PC-3 (cell line): ENCODE measurements at places on chromosomes 12 and 14.

DNA sequence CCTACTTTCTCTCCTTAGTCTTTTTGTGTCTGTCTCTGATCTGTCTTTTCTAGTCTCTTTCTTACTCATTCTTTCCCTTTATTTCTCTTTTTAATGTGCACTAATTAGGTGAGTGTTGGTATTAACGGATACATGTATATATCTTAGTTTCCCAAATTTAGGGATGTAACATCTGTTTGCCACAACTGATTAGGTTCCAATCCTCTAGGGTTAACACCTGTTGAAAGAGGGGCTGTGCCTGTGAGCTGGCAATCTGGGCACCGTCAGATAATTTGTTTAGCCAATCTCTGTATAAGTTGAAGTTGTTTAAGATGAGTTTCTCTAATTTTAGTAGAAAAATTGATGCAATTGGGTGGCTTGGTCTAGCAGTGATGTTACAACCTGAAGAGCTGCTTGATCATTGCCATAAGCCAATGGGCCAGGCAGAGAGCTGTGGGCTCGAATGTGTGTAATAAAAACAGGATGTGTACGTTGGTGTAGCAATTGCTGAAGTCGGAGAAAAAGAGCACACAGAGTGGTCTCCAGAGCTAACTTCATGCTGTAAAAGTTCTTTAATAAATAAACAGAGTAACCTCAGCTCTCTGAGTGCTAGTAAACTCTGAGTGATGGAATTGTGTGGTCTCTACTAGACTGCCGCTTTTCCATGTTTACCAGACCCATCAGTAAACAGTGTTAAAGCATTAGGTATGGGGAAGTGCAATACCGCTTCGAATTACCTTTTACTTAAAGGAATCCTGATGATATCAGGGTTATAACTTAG is 18.3 kb upstream of the LYZ start:
- DNase-seq = peak; percentile 18

DNA sequence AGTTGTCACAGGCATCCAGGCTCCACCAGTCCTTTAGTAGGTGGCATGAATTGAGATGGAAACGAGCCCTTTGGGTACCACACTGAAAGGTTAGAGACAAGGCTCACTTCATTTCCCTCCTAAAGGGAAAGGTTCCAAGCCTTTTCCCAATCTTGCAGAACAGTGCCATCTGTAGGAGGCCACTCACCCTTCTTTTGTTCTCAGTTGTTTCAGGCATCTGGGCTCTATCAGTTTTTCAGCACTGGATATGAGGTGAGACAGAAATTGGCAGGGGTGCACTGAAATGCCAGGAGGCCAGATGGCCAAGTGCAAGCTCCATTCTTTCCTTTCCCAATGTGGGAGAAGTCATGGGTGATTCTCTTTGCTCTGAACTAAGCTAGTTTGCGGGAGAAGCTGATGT is 15.2 kb downstream of the FBXO33 start:
- peak; percentile 39 for DNase-seq

DNA sequence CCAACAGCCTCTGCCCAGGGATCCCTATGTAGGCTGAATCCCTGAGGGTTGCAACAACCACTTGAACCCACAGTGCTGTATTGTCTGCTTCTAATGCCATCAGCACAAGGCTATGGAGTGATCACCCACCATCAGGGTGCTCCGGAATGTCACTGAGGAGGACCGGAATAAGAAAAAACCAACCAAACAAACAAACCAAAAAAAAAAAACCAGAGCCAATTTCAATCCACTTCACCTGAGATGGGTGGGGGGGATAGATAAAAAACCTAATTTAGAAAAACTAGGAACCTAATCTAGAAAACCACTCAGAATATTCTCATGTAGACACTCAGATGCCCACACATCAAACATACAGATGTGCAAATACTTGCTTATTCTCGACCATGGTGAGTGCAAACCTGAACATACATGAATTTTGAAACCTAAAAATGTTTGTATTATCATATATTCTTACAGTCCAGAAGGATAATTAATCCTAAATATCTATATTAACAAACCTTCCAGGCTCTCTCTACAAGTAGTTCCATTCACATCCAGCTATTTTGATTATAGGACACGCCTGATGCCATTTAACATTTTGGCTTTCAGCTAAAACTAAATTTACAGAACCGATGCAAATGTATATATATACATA is 3.7 kb downstream of the TBX5 start:
- no peak for DNase-seq

DNA sequence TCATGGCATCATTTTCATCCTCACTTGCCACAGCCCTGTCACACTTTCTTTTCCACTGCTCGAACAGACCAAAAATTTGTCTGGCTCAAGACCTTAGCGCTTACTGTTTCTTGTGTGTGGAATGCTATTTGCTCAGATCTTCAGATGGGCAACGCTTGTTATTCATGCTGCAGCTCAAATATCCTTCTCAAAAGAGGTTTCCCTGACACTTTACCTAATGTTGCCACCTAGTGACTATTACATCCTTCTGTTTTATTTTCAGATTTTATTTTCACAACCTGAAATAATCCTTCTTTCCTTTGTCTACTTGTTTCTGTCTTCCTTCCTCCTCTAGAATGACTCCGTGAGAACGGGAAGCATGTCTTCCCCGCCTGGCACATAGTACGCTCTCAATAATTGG is 5.6 kb downstream of the FBXO33 start:
- DNase-seq = peak; percentile 60

DNA sequence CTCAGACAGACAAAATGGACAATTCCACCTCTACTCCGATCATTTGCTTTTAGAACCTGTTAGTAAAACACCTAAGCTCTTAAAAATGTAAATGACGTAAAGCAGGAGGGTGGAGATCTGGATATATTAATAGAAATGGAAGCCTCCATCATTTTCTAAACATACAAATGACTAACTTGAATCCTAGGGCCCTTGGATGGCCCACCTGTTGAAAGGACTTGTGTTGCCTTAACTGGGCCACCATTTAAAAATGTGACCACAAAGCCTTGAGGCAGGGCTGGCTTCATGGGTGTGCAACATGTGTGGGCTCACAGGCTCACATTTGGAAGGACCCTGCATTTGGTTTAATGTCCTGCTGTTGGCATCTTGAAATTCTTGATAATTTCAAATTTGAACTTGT is 131.5 kb upstream of the PRMT8 start:
- no peak for DNase-seq

- no peak for DNase-seq
Measured at GRCh38 chr12:105764216-105764835, 374.4 kb downstream of the NUAK1 start.

GRCh38 chr14:59224341-59224740 is 35.9 kb downstream of the DAAM1 start:
- no peak for DNase-seq

DNA sequence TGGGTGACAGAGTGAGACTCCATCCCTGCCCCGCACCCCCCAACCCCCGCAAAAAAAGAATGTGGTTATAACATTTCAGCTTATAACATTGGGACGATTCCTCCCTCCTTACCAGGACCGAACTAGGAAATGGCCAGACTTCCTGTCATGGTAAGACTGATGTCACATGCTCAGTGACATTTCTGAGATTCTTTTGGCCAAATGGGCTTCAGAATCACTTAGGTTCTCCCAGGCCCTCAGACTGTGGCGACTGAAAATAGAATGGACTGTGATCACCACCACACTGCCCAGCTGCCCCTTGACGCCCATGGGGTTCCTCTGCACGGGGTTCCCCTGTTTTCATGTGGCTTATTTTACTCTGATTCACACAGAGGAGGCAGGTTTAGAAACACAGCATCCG is 115.0 kb upstream of the EVL start:
- DNase-seq = no peak

DNA sequence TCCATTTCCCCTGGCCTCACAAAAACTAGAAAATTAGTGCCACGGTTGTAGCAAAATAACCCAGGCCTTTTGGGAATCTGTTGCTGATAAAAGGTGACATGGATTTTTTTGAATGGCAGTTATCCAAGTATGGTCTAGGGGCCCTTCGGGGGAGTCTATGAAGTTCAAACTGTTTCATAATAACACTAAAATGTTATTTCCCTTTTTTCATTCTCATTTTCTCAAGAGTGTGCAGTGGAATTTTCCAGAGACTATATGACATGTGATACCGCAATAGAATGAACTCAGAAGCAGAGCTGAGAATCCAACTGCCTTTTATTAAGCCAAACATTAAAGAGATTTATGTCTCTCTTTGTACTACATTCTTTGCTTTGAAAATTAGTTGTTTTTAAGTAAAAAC is 26.9 kb downstream of the GSTZ1 start:
- DNase-seq = no peak

DNA sequence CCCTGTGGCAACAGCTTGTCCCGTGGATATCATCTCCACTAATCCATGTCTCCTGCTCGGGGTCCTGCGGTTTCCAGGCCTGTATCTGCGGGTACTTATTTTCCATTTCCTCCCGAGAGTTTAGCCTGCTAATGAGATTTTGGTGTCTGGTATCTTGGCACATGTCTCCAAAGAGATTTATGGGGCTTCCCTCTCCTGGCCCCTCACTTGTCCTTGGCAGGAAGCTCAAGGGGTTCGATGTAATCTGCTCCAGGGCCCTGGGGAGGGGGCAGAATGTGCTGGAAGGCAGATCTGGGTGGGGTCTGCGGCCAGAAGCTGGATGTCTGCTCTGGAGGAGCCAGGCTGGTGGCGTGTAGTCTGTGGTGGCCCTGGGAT is 85.7 kb downstream of the KIF26A start:
- DNase-seq = no peak

DNA sequence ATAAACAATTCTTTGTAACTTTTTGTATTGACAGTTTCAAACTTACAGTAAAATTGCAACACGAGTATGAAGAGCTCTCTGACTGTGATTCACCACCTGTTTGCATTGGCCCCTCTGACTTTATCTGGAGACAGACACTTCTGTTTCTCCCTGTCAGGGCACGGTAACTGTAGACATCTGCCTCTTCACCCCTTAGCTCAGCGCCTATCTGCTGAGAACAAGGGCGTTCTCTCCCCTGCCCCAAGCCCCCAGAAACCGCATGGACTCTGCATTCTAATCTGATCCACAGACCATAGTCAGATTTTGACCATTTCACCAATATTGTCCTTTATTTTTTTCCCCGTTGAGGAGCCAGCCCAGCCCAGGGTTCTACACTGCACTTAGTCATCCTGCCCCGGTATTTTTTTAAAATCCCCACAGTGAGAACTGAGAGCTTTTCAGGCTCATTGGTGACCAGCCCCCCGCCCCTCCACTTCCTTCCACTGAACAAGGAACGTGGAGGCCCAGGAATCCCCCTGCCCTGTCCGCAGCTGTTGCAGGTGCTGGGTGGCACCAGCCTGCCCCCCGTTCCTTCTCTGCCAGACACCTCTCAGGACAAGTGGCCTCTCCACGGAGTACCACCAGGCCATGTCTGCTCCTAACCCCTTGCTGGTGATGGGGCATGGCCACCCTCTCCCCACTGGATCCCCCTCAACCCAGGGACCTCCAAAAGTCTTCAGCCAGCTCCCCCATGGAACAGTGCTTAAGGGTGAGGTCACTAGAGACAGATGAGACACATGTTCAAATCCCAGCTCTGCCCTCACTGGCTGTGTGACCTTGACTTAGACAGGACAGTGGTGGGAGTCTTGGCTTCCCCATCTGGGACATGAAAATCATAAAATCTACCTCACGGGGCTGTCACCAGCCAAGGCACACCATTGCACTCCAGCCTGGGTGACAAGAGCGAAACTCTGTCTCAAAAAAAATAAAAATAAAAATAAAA is 11.2 kb downstream of the RHOF start:
- peak; percentile 30 for DNase-seq

DNA sequence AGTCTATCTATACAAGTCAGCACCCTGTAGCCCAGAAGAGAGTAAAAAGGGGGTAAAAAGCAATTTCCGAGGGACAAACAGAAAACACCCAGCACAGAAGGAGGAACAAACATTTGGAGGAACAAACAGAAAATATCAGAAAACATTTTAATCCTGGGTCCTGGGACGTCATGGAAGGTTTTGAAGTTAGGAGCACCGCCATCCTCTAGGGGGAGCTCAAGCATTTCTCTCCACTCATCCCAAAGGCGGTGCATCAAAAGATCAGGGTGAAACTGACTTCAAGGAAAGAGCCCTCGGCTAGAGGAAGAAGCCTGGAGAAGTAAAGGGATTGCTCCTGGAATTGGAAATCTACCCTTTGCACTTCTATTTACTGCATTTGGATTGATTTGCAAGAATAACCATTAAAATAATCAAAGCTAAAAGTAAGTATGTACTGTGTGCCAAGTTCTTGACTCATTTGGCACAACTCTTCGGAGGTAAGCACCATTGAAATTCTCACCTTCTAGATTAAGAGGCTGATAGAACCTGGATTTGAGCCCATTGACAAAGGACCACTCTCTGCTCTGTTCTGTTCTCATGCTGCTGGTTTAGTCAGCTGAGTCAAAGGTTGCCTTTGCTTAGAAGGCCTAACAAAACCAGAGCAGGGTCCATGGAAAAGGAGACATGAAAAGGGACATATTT is 17.2 kb upstream of the POC1B start:
- DNase-seq = peak; percentile 91

GRCh38 chr12:133057446-133057845 is 20.1 kb downstream of the ZNF84 start:
- no peak for DNase-seq

DNA sequence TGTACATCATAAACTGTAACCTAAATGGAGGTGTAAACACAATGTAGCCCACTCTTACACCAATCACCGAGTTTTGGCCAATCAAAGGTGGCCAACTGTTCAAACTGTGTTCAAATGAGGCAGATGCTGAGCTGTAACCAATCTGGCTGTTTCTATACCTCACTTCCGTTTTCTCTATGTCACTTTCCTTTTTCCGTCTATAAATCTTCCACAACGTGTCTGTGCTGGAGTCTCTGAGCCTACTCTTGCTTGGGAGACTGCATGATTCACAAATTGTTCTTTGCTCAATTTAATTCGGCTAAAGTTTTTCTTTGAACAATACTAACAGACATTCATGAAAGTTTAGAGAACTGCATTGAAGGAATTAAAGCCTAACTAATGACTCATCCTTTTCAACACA is 547.1 kb upstream of the USP15 start:
- DNase-seq = no peak

DNA sequence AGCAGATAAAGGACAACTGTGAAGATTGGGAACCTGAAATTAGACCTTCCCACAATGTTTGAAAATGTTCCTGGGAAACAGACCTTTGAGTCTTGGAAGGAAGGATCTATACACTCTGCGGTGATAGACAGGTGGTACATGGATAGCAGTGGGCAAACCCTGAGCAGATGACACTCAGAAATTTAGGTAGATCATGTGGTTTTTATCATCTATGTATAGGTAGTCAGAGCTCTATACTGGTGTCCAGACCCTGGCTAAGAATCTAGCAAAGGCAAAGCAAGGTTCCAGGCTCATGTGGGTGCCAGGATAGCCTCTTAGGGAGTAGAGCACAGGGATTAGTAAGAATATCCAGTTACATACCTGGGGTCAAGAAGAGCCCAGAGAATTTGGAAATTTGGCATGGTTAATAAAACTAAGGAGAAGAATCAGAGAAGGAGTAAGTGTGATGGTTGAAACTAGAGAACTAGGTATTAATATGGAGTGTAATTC is 331.2 kb upstream of the FBXO33 start:
- DNase-seq = no peak

GRCh38 chr12:77429426-77429825 is 364.1 kb upstream of the E2F7 start:
- no peak for DNase-seq

- peak; percentile 75 for DNase-seq
Measured at GRCh38 chr12:111405859-111406473, at the start of gene SH2B3. Gene SH2B3 (plus strand): TSS chr12:111405923. CDS start chr12:111418146, 12,223 bp downstream.
